Neural crest cell (in vitro differentiated cells): ENCODE measurements at places on chromosomes 5 and 9. TPM values are rescaled to one million over a fixed set of nuclear protein-coding genes. Genes with fewer than 3 reads are reported as not detected.

Gene WHRN
- total RNA-seq = 8.9 and 9.5 TPM in 2 replicates

Gene DMGDH
- not detected in 2 replicates for total RNA-seq

Gene WNT8A
- total RNA-seq = not detected in 2 replicates

Gene NUTM2G
- total RNA-seq = not detected in 2 replicates

Gene NREP
- 382 and 404 TPM in 2 replicates for total RNA-seq

DNA sequence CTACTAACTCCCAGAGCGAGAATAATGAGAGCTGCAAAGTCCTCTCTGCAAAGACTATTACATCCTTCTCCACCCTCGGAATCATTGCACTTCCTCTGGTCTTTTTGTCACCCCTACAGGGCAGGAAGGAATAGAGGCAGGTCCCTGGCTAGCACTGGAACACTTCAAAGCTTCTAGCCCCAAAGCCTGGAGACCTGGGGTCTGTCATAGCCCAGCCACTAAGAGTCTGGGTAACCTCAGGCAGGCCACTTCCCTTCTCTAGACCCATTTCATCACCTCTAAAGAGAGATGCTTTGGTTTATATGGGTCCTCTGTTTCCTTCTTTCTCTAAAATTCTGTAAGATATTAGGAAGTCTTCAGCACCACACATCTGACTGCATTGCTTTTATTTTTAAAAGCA is 6.7 kb downstream of the ADRB2 start:
- DNase-seq = no peak
- H3K27ac ChIP-seq = no peak overlapping the region
- peaks cover 40% of the 10 kb centered on the region for H3K27me3 ChIP-seq

DNA sequence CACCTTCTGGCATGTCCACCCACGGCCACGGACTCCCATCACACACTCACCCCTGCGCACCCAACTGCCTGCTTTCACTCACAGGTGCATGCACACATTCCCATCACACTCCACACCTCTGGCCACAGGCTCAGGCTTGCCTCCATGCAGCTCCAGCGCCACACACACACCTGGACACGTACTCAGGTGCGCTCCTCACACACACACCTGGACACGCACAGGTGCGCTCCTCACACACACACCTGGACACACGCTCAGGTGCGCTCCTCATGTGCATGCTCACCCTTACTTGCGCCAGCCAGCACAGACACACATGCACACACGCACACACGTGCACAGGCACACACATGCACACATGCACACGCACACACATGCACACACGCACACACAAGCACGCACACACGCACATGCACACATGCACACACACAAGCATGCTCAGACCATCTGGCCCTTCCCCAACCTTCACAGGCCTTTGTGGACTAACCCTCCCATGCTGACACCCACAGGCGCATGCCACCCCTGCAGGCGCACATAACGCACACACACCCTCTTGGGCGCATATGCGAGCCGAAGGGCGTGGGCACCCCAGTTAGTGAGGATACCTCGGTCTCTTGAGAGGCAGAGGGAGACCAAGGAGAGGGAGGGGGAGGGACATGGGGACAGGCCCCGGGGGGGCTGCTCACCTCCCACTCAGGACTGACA is 8.3 kb downstream of the GRIN1 start:
- H3K27ac ChIP-seq = no peak overlapping the region
- no peak overlapping the region for H3K4me3 ChIP-seq

- no peak overlapping the region for H3K27ac ChIP-seq
- peaks cover 23% of the 10 kb centered on the region for H3K4me1 ChIP-seq
- no peak for DNase-seq
- no peak overlapping the region for H3K4me3 ChIP-seq
- H3K36me3 ChIP-seq = no peaks in the 10 kb centered on the region
Measured at GRCh38 chr5:81363093-81363871, 30.7 kb downstream of the ACOT12 start.

GRCh38 chr5:38764937-38765391 is 80.8 kb upstream of the OSMR start:
- no peak overlapping the region for H3K4me3 ChIP-seq
- no peak for DNase-seq
- no peak overlapping the region for H3K27ac ChIP-seq
- no peaks in the 10 kb centered on the region for H3K27me3 ChIP-seq
- H3K4me1 ChIP-seq = no peaks in the 10 kb centered on the region

DNA sequence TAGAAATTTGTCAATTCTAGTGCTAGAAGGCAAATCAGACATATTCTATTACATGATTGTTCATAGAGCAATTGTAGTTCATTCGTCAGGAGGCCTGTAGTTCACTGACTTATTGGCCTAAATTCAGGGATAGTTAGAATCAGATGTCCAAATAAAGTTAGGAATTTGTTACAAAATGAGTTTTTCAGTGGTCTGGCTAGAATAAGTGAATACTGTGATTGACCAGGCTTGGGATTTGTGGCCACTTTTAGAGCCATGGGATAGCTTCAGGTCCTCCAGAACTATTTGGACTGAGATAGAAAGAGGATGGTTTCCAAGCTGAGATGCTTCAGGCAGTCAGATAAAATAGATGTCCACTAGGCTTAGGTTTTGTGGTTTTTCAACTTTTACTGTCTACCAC is 199.1 kb upstream of the MPDZ start:
- H3K27ac ChIP-seq = no peak overlapping the region
- H3K4me1 ChIP-seq = no peaks in the 10 kb centered on the region
- H3K4me3 ChIP-seq = no peak overlapping the region
- no peak for DNase-seq

DNA sequence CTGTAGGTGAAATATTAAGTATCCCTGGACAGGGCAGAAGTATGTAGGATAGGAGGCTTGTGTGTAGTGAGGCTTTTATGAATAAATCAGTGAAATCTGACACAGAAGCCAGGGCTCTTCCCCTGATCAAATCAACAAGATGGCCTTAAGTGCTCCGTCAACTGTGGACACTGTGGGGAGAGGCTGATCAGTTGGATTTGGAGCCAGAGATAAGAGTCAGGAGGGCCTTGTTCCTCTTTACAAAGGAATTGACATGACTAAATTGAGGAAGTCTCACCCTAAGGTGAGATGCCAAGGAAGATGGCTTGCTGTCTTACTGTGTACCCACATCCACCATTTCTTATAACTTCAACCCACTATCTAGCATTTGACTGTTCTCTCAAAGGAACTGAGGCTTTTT is 91.6 kb upstream of the PRRC1 start:
- H3K36me3 ChIP-seq = peaks cover 26% of the 10 kb centered on the region
- H3K4me3 ChIP-seq = no peak overlapping the region
- H3K27ac ChIP-seq = peak overlapping the region; percentile 53
- no peaks in the 10 kb centered on the region for H3K27me3 ChIP-seq

DNA sequence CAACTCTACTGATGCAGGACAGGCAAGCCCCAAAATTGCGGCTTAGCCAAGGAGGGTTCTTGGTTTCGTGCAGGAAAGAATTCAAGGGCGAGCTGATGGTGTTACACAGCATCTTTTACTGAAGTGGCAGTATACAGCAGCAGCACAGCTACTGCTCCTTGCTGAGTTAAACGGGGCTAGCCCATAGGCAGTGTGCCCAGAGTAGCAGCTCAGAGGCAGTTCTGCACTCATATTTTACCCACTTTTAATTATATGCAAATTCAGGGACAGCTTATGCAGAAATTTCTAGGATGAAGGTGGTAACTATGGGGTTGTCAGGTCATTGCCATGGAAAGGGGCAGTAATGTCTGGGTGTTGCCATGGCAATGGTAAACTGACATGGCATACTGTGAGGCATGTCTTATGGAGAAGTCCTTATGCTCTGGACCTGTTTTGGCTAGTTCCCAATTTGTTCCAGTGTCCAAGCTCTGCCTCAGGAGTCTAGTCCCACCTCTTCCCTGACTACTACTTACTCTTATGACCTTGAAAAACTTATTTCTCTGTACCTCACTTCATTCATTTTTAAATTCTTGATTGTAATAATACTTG is 2.0 kb upstream of the SPINK9 start:
- H3K4me3 ChIP-seq = no peak overlapping the region
- no peak for DNase-seq
- H3K27me3 ChIP-seq = no peaks in the 10 kb centered on the region

GRCh38 chr5:173785400-173785799 is 102.7 kb upstream of the CPEB4 start:
- DNase-seq = no peak
- no peak overlapping the region for H3K4me3 ChIP-seq
- no peaks in the 10 kb centered on the region for H3K27me3 ChIP-seq
- H3K27ac ChIP-seq = no peak overlapping the region

DNA sequence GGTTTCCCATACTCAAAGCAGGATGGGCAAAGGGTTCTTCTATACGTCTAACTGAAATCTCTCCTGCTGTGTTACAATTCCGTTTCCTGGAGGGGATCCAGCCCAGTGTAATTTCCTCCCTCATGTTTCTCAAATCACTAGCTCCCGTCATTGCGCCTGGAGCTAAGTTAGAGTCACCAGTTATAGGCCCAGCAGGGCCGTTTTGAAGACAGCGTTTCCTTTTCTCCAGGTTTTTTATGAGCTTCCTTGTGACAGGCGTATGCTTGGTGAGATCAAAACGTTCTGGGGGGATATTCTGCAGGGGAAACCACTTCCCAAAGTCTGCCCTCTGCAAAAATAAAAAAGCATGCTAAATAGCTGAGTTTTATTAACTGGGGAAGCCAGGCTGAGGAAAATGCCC is 53.0 kb upstream of the WWC1 start:
- peaks cover 5% of the 10 kb centered on the region for H3K4me1 ChIP-seq
- H3K4me3 ChIP-seq = no peak overlapping the region
- no peaks in the 10 kb centered on the region for H3K27me3 ChIP-seq
- peaks cover 2% of the 10 kb centered on the region for H3K36me3 ChIP-seq

DNA sequence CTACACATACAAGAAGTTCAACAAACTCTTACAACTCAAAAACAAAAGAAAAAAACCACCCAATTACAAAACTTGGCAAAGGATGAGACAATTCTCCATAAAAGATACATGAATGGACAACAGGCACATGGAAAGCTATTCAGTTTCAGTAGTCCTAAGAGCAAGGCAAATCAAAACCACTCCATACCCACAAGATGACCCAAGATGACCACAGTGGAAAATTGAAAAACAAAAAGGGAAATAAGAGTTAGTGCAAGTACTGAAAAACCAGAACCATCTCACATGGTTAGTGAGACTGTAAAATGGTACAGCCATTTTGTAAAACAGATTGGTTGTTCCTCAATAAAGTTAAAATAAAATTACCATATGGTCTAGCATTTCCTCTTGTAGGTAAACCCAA is 287.1 kb upstream of the CDH9 start:
- no peaks in the 10 kb centered on the region for H3K36me3 ChIP-seq
- no peak overlapping the region for H3K4me3 ChIP-seq
- H3K27ac ChIP-seq = no peak overlapping the region
- no peak for DNase-seq
- H3K4me1 ChIP-seq = no peaks in the 10 kb centered on the region
- no peaks in the 10 kb centered on the region for H3K27me3 ChIP-seq

DNA sequence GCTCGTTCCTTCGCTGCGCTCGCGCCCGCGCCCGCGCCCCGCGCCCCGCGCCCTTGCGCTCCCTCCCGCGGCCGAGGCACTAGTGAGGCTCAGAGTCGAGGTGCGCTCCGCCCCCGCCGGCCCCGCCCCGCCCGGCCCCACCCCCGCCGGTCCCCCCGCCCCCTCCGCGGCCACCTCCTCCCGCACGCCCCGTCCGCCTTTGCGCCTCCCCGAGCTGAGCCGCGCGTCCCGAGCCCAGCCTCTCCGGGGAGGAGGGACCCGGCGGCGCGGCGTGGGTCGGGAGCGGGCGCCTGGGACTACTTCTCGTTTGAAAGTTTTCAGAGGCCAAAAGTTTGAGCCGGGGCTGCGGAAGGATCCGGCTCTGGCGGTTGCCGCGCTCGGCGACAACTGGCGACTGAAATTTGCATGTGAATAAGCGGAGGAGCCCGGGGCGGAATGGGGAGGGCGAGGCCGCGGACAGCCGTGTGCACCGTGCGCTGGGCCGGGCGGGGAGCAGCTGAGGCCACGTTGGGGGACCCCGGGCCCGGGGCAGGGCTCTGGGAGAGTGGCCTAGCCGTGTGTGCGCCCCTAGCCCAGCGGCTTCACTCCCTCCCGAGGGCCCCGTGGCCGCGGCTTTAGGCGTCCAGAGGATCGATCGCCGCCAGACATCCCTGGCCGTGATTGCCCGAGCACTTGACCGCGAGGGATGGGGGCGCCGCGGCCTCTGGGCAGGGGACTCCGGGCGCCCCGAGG is at the start of gene NOTCH1:
NOTCH1 (minus strand) TSS at position 84 of the 732 bp plus-strand sequence. CDS start 262 bp downstream, outside the sequence.
- peak within 1 kb of the TSS; percentile 92 for H3K27ac ChIP-seq
- DNase-seq = peak; percentile 82
- no peaks in the 10 kb centered on the region for H3K36me3 ChIP-seq
- peak within 1 kb of the TSS; percentile 96 for H3K4me3 ChIP-seq

GRCh38 chr9:20032413-20033006 is 243.7 kb upstream of the SLC24A2 start:
- no peak for DNase-seq
- H3K27ac ChIP-seq = peak overlapping the region; percentile 16
- H3K4me1 ChIP-seq = peaks cover 20% of the 10 kb centered on the region
- no peaks in the 10 kb centered on the region for H3K36me3 ChIP-seq
- H3K4me3 ChIP-seq = no peak overlapping the region

DNA sequence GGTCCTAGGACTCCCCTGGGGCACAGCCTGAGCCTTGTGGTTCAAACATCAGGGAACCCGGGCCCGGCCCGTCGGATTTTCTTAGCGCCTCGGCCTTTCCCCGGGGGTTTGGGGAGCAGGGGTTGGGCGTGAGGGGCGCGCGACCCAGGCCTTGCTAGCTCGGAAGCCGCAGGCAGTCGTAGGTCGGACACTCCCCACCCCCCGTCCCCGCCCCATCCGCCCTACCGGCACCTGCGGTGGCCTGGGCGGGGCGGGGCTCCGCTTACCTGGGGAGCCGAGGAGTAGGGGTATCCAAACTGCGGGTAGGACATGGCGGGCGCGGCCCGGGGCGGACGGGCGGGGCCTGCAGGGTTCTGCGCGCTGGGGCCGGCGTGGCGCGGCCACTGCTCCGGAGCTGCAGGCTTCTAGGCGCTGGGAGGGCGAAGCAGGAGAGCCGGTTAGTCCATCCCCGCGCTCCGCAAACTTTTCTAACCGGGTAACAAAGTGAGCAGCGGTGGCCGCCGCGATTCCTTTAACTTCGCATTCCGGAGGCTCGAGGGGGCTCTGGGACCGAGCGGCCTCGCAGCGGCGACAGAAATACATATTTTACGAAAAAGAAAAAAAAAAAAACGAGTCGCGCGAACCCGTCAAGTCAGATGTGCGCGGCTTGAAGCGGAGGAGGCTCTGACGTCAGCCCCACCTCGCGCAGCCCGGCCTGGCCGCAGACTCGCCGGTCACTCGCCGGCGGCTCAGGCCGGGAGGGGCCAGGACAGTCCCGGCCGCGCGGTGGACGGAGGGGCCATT is at the start of gene IRX4:
IRX4 (minus strand) TSS at position 589 of the 783 bp plus-strand sequence; CDS start at position 311, 278 bp downstream.
- no peak within 1 kb of the TSS for H3K27ac ChIP-seq
- no peaks in the 10 kb centered on the region for H3K36me3 ChIP-seq
- peaks cover 86% of the 10 kb centered on the region for H3K27me3 ChIP-seq
- DNase-seq = no peak

GRCh38 chr5:132825834-132826391 is 4.5 kb downstream of the SHROOM1 start:
- peaks cover 23% of the 10 kb centered on the region for H3K4me1 ChIP-seq
- peaks cover 60% of the 10 kb centered on the region for H3K27me3 ChIP-seq
- no peak overlapping the region for H3K4me3 ChIP-seq
- no peak for DNase-seq
